ENCODE measurements at places on chromosomes 6 and 20.

DNA sequence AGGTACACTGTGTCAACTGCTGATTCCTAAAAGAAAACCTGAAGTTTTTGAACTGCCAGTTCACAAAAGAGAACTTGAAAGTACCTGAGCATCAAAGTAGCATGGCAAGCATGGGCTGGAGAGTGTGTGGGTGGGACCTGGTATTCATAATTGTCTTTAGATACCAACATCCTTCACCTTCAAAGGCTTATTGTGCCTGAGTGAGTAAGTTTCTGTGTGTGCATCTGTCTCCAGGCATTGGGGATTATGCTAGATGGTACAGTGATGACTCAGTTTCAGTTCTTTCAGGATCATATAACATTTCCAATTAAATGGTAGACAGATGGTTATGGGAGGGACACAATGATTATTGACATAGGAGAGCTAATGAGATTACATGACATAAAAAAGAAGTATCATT lies 238.5 kb downstream of the ZFAND3 start:
- DNase-seq, result peak; percentile 30

DNA sequence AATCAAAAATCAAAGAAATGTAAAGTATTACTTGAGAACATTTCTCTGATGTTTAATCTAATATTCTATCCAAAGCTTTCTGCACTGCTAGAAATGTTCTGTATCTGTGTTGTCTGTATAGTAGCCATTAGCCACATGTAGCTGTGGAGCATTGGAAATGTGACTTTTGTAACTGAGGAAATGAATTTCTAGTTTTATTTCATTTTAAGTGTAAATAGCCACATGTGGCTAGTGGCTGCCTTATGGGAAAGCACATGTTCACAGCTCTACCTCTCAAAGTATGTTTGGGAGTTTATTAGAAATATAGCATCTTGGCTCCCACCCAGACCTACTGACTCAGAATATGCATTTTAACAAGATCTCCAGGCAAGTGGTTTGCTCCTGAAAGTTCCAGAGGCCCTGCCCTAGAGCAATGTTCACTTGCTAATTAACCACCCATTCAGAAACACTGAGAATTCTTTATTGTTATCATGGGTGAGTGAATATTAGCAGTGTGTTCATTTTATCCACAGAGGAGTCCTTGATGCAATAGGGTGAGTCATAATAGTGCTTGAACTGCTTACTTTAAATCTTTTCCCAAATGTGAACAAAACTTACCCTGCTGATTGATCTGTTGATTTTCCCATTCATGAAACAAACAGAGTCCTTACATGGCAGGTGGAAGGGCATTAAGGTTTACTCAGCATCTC lies 282.7 kb downstream of the PLCB1 start:
- peak; percentile 44 for DNase-seq

GRCh38 chr6:163262080-163262479 lies 152.4 kb upstream of the QKI start:
- DNase-seq, result no peak

DNA sequence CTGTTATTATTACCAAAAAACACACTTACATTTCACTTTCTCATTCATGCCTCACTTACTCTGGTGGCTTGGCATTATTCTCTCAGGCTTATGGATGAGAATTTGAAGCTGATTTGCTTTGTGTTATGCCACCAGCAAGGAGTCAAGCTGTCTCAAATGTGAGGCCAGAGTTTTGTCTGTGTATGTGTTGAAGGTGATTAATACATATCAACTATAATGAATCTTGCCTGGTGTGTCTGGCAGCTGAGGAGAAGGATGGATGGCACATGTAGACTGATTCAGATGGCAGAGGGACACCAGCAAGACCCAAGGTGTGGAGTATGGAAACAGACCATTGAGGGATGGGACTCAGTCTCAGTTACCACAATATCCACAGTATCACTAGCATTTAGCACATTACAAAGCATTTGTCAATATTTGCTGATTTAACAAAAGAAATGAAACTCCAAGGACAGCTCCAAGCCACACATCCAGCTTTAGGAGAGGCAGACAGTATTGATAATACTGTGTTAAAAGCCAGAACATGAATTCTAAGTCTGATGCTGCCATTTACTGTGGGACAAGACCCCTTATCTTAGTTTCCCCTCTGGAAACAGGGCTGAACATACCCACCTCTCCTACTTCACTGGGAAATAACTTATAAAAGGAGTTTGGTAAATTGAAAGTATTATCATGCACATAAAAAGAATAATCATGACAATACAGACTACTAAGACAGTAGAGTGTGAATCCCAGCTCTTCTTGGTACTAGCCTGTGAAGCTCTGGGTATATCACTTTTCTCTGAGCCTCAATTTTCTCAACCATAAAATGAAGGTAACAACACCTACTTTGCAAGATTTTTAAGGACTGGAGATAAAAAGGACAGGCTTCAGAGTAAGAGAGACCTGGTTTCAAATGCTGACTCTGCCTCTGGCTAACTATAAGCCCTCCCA lies 11.2 kb downstream of the BCL2L1 start:
- no peak for DNase-seq

- no peak for DNase-seq
Measured at GRCh38 chr6:89145091-89145955, 532 bp upstream of the PM20D2 start.

DNA sequence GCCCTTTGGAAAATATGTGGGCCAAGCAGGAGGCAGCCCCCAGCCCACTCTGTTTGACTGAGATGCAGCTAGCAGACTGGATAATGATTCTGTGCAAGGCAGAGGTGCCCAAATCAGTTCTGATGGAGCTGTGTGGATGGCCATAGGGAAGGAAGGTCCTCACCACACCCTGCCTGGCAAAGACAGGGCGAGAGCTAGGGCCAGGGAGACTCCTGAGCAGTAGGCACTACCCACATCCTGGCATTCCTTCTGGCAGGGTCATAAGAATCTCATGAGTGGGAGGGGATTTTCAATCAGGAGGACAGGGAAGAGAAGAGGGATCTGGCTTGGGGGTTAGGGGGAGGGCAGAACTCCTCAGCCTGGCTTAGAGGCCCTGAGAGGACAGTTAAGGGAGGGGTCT lies 18.6 kb upstream of the TREM2 start:
- DNase-seq, result no peak
